IPS-NIHi11 (cell line): ENCODE measurements at places on chromosomes 1 and 21.

DNA sequence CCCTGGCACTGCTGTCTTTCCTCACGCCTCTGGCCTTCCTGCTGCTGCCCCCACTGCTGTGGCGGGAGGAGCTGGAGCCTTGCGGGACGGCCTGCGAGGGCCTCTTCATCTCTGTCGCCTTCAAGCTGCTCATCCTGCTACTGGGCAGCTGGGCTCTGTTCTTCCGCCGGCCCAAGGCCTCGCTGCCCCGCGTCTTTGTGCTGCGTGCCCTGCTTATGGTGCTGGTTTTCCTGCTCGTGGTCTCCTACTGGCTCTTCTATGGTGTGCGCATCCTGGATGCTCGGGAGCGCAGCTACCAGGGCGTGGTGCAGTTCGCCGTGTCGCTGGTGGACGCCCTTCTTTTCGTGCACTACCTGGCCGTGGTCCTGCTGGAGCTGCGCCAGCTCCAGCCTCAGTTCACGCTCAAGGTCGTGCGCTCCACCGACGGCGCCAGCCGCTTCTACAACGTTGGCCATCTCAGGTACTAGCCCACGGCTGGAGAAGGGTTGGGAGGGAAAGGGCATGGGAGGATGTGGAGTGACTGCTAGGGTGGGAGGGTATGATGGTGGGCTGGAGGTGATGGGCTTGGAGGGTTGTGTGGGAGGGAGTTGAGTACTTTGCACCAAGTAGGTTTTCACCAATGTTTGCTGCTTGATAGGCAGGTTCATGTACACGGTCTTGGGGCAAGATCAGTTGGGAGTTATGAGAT lies 18.9 kb downstream of the VANGL2 start:
- no peak for DNase-seq

GRCh38 chr1:104082221-104082620 lies 332.5 kb downstream of the AMY1C start:
- DNase-seq = no peak

- no peak for DNase-seq
These were observed 159.3 kb downstream of the TTLL7 start for GRCh38 chr1:83839566-83840173.

- no peak for DNase-seq
These were observed 100.9 kb upstream of the DPT start for GRCh38 chr1:168829876-168830275.

DNA sequence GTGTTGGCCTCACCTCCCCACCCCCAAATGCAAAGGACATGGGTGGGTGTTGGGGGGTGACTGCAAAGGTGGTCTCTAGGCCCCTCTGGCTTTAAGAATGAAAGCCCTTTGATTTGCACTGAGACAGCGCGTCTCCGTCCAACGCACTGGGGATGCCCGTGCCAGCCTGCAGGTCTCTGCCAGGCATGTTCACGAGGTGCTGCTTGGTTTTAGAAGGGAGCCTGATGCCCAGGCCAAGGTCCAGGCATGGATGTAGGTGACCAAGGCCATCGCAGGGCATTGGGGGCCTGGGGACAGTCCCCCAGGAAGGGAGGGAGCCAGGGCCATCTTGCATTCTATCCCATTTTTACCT lies 363.6 kb upstream of the VAMP3 start:
- DNase-seq = no peak

DNA sequence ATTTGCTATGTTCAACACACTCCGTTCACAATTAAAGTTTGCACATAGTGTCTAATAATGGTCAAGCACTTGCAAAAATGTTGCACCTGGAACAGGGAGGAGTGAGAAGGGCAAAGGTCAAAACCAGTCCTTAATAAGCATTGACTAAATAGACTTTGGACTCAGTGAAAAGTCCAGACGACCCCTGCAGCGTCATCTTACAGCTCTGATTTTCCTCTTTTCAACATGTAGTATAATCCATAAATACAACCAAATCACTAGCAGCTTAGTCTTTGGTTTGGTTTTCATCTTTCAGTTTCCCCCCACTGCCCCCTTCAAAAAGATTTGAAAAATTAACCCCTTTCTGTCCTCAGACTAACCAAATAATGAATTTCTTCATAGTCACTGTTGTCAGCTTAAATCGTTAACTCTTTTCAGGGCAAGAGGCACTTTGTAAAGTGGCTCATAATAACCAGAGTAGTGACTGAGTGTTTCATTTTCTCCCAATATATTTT lies 290.3 kb downstream of the PTPRC start:
- no peak for DNase-seq

GRCh38 chr1:2786329-2787162 lies 14.9 kb downstream of the TTC34 start:
- no peak for DNase-seq

GRCh38 chr1:118954301-118954905 lies 33.7 kb downstream of the TBX15 start:
- DNase-seq = no peak

GRCh38 chr1:14486401-14487201 lies 111.9 kb upstream of the KAZN start:
- no peak for DNase-seq

GRCh38 chr21:45556645-45557615 lies 14.7 kb upstream of the SLC19A1 start:
- DNase-seq = no peak

DNA sequence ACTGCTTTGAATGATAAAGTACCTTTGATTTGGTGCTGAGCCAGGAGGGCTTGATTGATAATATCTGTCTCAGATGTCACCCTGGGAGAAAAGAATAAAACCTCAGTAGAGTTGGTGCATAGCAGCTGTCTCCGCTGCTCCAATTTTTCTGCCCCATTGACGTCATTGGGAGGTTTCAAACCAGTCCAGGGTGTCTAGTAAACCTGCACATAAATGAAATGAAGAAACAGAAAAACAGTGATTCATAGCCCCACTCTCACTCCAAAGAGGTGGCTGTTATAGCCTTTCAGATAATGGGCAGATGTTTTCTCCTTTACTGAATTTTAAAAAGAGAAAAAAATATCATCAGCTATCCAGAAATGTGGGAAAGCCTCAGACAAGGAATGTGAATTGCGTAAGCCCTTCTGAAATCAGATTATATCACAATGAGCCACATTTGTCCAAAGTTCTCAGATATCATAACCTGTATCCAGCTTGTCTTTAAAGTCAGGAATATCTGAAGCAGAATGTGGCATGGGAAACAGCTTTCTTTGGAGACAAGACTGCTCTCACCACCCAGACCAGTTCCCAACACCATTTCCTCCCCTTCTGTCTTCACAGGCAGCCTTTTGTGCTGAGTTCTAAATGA lies 351.3 kb upstream of the SGIP1 start:
- DNase-seq = no peak

DNA sequence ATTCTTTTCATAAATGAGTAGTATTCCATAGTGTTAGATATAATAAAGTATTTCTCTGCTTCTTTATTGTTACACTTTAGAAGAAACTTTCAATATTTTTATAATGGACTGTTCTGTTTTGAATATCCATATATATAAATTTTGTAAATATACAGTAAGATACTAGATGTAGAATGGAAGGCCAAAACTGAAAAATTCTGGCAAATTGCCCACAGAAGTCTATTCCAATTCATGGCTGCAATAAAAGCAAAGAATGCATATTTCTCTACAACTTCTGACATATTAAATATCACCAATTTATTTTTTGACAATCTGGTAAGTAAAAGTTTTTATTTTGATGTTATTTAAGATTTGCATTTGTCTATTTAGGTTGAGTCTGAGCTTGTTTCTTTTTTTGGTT lies 532.5 kb downstream of the NCAM2 start:
- DNase-seq = no peak

- DNase-seq = no peak
These were observed 203.9 kb downstream of the RHOU start for GRCh38 chr1:228939001-228939691.

- peak; percentile 94 for DNase-seq
These were observed at the start of gene WNT4 for GRCh38 chr1:22143065-22144033. TSS of gene WNT4 (minus strand) at chr1:22143097. CDS start at chr1:22142922, 175 bp downstream.

DNA sequence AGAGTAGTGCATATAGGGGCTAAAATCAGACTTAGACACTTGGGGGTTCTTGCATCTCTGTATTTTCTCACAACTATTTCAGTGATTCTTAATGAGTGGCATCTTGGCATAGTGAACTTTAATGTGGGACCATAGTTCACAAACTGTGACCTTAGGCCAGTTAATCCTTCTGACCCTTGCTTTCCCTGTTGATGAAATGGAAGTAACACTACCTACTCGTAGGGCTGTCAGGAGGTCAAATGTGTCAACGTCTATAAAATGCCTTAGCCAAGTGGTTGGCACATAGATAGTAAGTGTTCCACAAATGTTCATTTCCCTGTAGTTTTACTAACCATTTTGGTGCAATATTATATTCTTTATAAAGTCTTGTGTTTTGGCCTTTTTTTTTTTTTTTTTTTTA lies 49.4 kb downstream of the DYRK1A start:
- DNase-seq = no peak

GRCh38 chr1:223811634-223812101 lies 34.1 kb downstream of the TP53BP2 start:
- no peak for DNase-seq

- no peak for DNase-seq
These were observed at the start of gene PRKACB for GRCh38 chr1:84143796-84144565. TSS of gene PRKACB (plus strand) at chr1:84144271. CDS start at chr1:84144362, 91 bp downstream.

DNA sequence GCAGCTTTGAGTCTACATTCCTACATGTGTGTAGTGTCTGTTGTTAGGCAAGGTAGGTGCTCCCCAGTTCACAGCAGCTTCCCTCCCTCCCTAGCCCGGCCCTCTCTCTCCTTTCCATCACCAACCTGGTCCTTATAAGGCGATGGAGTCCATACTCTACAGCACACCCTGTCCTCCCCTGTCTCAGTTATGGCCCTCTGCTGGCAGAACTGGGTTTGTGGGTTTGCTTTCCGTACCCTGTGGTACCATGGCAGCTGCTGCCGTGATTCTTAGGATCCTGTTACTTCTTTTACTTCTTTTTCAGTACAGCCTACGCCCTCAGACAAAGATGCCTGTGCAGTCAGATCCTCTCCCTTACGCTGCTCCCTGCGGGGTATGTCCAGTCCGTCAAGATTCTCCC lies 31.7 kb downstream of the AK5 start:
- DNase-seq = peak; percentile 54

- peak; percentile 35 for DNase-seq
These were observed 98.5 kb downstream of the RERE start for GRCh38 chr1:8718850-8719361.

DNA sequence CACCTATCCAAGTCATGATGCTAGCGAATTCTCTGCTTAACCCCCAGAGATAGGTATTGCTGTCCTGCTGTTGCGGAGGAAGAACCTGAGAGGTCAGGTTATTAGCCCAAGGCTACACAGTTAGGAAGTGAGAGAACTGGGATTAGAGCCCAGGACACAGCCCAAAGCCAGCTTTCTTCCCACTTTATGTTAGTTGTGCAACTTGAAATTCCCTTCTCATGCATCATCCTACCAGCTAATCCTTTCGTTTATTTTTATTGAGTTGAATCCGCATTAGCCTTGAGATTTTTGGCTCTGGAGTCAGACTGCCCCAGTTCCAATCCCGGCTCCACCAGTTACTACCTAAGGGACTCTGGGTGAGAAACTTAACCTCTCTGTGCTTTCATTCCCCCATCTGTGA lies 65.4 kb downstream of the PLEKHA6 start:
- no peak for DNase-seq

- DNase-seq = no peak
These were observed 6.2 kb downstream of the AMPD2 start for GRCh38 chr1:109625601-109626560.

GRCh38 chr1:228827019-228827418 lies 91.7 kb downstream of the RHOU start:
- peak; percentile 47 for DNase-seq

DNA sequence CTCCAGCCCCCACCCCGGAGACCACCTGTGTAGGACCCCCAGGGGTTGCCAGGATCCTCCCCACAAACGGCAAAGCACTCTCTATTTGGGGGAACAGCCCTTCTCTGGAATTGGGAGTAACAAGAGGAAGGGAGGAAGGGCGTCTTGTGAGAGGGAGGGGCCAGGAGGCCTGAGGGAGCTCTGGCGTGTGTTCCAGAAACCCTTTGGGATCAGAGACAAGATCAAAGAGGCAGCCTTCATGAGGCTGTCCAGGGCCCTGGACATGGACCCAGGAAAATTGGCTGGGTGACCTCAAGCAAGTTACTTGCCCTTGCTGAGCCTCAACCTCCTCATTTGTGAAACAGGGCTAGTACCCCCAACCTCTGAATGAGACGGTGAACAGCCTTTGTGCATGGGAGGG lies 18.1 kb upstream of the ECE1 start:
- DNase-seq = no peak

DNA sequence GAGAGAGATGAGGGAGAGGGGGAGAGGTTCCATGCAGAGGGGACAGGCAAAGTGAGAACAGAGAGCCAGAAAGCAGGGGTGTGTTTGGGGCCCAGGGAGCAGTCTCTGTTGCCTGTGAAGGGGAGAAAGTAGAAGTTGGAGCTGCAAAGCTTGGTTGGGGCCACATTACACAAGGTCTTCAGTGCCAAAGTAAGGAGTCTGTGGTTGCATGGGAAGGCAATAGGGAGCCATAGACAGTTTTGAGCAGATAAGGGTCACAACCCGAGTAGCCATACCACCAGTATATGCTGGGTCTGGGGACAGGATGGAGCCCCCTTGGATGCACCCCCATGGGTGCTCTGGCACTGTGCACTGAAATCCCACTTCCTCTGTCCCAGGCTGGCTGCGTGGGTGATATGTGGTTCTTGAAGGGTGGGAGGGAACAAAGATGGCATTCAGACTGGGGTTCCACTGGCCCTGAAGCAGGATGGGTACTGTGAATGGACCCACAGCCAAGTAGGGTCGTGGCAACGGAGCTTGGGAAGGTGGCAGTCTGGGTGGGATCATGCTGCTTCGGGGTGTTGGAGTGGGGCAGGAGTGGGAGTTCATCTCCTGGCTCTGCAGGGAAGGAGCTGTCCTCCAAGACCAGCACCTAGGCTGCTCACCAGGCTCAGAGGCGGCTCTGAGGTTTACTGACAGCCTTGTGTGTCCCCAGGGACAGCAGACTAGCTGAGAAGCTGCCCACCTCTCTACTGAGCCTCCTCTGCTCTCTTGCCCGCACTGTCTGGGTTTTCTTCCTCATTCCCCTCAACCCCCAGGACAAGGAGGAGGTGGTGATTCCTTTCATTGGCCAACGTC lies 12.1 kb downstream of the DRAXIN start:
- no peak for DNase-seq

GRCh38 chr1:64745986-64746940 lies 1.4 kb downstream of the RAVER2 start:
- no peak for DNase-seq

- no peak for DNase-seq
These were observed 3.9 kb upstream of the CDC42 start for GRCh38 chr1:22048351-22049192.

DNA sequence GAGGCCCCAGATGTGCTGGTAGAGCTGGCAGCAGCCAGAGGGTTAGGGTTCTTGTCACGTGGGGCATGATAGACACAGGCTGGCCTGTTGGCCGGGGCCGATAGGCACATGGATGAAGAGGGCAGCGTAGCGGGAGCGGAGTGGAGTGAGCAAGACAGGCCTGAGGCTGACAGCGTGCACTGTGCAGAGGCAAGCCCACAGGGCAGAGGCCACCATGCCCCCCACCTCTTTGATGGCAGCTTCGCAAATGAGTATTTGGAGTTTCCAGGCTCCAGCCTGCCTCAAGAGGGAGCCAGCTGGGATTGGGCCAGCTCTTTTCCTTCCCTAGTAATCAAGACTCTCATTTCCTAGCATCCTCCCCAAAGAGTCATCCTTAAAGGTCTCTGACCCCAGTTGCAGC lies 43.5 kb downstream of the TMCC2 start:
- DNase-seq = no peak
